ENCODE measurements at places on chromosomes 2 and 18.

DNA sequence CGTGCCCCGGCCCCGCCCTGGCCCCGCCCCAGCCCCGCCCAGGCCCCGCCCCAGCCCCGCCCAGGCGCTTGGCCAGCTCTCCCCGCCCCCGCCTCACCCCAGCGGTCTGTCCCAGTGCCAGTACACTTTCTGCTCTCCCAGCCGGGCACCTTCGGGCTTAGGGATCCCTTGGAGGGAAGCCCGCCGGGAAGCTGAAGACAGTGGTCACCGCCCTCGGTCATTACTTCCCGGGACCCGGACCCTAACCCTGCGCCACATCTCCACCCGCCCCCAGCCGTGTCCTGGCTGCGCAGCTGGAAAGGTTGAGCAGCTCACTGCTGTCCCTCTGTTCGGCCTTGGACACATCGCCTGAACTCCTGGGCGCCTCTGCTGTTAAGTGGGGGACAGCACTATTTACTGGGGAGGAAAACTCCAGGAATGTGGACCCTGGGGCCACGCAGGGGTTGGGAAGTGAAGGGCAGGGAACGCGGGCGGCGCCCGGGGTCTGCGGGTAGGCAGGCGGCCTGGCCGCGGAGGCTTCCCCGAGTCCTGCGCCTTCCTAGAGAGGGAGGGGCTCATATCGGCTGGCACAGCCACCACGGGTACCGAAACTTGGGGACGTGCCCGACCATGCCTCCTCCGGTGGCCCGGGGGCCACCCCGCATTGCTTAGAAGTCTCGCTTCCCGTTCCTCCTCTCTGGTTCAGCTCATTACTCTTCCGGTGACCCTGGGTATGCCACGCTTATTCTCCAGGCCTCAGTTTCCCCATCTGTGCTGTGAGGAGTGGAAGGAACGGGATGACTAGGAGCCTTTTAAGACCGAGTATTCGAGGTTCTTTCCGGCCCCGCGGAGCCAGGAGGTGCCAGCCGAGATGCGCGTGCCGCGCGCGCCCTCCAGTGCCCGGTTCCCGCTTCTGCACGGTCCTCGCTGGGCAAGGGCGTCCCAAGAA, 121.0 kb downstream of the GYPC start:
- peak; percentile 77 for DNase-seq

- no peak for DNase-seq
Observed at GRCh38 chr2:115412501-115412900, 970.1 kb downstream of the DPP10 start.

GRCh38 chr2:86011449-86011941, 94.2 kb downstream of the POLR1A start:
- DNase-seq: no peak

DNA sequence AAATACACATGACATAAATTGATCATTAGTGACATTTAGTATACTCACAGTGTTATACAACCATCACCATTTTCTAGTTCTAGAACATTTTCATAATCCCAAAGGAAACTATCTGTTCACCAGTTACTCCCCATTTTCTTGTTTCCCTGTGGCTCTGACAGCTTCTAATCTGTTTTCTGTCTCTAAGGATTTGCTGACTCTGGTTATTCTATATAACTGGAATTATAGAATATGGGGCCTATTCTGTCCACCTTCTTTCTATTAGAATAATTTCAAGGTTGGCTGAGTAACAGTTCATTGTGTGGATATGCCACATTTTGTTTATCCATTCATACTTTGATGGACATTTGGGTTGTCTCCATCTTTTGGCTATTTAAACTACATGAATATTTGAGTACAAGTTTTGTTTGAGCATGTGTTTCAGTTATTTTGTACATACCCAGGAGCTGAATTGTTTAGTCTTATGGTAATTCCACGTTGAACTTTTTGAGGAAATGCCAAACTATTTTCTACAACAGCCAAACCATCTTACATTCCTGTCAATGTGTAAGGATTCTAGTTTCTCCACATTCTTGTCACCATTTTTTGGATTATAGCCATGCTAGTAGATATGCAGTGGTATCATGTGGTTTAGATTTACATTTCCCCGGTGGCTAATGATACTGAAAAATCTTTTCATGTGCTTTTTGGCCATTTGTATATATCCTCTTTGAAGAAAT, 20.5 kb downstream of the KIAA1328 start:
- no peak for DNase-seq

- DNase-seq: no peak
Observed at GRCh38 chr2:158539176-158540005, 82.6 kb downstream of the PKP4 start.

Measured in B cell (primary cell).